ENCODE measurements at places on chromosomes 6 and 20. TPM values are rescaled to one million over a fixed set of nuclear protein-coding genes. Genes with fewer than 3 reads are reported as not detected.

The ADGRB3 gene
- total RNA-seq = 0.29 TPM

The IL17F gene
- not detected for total RNA-seq

The TFAP2C gene
- 0.44 TPM for total RNA-seq

The TNXB gene
- 81.8 TPM for total RNA-seq

The ANKRD66 gene
- not detected for total RNA-seq

The BTNL2 gene
- not detected for total RNA-seq

The RFX6 gene
- total RNA-seq = not detected
